ENCODE measurements at places on chromosomes 1 and 21. TPM values are rescaled to one million over a fixed set of nuclear protein-coding genes. Genes with fewer than 3 reads are reported as not detected.

FTCD gene
- total RNA-seq: 2.1 TPM

HES3 gene
- total RNA-seq: not detected

BTG3 gene
- 15.6 TPM for total RNA-seq

FCRLB gene
- 1.1 TPM for total RNA-seq

SLC26A9 gene
- not detected for total RNA-seq

POGZ gene
- 101 TPM for total RNA-seq

DNA sequence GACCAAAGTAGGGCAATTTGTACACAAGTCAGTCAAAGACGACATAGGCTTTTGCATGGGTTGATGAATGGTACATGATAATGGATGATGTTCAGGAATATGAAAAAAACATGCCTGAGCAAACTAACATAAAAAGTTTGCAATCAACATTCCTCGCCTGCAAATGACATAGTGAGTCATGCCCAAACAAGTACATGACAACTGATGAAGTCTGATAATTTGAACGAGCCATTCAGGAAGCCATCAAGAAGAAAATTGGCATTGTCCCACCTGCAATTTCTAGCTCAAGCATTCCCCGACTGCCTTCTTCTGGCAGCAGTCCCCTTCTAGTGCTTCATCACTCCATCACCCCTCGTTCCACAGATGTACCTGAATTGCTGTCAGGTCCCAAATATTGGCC is 118.4 kb upstream of the NR5A2 start:
- peaks cover 5% of the 10 kb centered on the region for H3K36me3 ChIP-seq
- H3K27ac ChIP-seq: no peak overlapping the region
- no peak overlapping the region for H3K4me3 ChIP-seq
- no peaks in the 10 kb centered on the region for H3K4me1 ChIP-seq
- H3K27me3 ChIP-seq: peaks cover 3% of the 10 kb centered on the region
- DNase-seq: no peak

DNA sequence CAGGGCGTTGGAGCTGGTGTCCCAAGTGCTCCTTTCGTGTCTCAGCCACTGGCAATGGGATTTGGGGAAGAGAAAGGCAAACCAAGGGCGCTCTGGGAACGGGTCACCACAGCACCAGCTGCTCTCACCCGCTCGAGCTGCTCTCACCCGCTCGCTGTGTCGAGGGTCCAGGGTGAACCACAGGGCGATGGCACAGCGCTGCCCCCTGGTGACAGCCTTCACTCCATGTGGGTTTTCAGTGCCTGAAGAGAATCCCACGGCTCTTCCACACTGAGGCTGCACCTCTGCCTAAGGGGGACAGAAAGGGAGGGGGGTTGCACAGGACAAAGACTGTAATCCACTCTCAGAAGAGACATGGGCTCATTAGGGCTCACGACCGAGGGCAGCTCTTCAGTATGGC is 7.1 kb upstream of the CLDN19 start:
- peaks cover 2% of the 10 kb centered on the region for H3K4me1 ChIP-seq
- H3K27ac ChIP-seq: no peak overlapping the region
- no peak overlapping the region for H3K4me3 ChIP-seq

GRCh38 chr1:22702296-22703085 is 8.1 kb upstream of the EPHB2 start:
- DNase-seq: no peak
- no peaks in the 10 kb centered on the region for H3K4me1 ChIP-seq
- H3K27me3 ChIP-seq: peaks cover 5% of the 10 kb centered on the region
- no peak overlapping the region for H3K27ac ChIP-seq
- H3K4me3 ChIP-seq: no peak overlapping the region

- no peak overlapping the region for H3K4me3 ChIP-seq
- H3K27me3 ChIP-seq: no peaks in the 10 kb centered on the region
- no peaks in the 10 kb centered on the region for H3K4me1 ChIP-seq
Observed at GRCh38 chr1:190399233-190399632, 78.4 kb downstream of the BRINP3 start.

DNA sequence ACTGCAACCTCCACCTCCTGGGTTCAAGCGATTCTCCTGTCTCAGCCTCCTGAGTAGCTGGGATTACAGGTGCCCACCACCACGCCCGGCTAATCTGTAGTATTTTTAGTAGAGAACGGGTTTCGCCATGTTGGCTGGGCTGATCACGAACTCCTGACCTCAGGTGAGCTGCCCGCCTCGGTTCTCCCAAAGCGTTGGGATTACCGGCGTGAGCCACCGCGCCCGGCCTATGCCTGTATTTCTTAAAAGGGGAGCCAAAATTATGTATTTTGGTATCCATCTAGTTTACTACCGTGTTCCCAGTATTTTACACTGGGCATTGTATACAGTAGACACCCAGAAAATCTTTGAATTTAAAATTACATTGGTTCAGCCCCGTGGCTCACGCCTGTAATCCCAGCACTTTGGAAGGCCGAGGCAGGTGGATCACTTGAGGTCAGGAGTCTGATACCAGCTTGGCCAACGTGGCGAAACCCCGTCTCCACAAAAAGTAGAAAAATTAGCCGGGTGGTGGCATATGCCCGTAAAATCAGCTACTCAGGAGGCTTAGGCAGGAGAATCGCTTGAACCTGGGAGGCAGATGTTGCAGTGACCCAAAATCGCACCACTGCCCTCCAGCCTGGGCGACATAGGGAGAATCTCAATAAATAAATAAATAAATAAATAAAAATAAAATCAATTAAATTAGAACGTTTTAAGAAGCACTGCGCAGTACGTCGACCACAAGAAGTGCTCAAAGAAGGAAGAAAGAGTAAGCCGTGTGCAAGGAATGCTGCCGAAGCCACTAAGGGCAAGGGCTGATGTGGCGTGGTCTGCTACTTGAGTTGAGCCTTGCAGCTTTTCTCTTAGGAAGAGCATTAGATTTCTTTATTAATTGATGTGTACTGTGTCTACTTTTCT is 1.5 kb upstream of the THRAP3 start:
- H3K4me1 ChIP-seq: peaks cover 20% of the 10 kb centered on the region
- no peak for DNase-seq
- H3K4me3 ChIP-seq: peak overlapping the region; percentile 96
- H3K27ac ChIP-seq: peak overlapping the region; percentile 100

DNA sequence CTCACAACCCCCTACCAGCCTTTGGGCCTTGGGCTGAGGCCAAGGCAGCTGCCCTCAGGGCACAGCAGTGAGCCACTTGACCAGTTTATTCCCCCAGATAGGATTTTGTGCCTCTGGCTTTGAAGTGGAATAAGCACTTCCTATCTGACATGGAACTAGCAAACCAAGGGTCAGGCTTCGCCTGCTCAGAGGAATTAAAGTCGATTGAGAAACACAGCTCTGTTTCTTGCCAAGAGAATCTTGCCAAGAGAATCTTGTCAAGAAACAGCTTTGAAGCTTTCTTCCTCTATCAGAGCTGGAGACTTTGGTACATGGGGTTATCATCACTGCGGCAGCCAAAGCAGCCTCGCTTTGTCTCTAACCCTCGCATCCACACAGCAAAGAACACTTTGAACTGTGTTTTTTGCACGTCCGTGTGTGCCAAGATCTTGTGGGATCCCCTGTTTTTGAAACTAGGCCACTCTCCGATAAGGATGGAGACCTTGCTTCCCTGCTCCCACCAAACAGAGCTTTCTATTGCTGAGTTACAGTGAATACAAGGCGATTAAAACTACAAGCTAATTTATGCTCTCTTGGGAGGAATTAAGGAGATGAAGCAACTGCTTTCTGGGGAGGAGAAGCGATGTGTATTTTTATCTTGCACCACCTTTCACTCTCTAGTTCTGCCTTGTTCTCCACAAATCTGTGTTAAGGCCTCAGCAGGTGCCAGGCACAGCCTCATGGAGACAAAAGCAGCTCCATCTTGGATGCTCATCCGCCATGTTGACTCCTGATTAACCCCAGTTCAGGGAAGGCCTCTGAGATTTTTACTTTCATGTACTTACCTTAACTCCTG is 67.3 kb downstream of the RHOU start:
- H3K27me3 ChIP-seq: no peaks in the 10 kb centered on the region
- no peak overlapping the region for H3K4me3 ChIP-seq
- no peak for DNase-seq
- H3K36me3 ChIP-seq: no peaks in the 10 kb centered on the region
- peaks cover 36% of the 10 kb centered on the region for H3K4me1 ChIP-seq

DNA sequence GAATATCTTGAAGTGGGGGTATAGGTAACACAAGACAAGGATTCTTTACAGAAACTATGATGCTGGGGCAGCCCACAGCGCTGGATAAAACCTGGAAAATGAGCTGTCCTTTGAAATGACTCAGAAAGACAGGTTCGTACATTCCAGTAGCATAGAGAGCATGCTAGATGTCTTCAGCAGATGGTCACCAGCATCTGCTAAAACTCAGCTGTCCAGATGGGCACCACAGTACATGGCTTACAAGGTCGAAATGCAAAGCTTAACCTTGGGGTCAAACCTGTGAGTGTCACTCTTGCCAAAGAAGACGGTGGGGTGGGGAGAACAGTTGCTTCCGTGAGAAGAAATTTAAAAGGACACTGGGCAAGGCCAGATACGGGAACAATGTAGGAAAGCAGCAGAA is 41.3 kb upstream of the TRIM45 start:
- H3K36me3 ChIP-seq: no peaks in the 10 kb centered on the region
- no peak overlapping the region for H3K4me3 ChIP-seq
- no peak for DNase-seq
- H3K4me1 ChIP-seq: no peaks in the 10 kb centered on the region

GRCh38 chr1:8870616-8871538 is 7.6 kb downstream of the ENO1 start:
- DNase-seq: no peak
- H3K36me3 ChIP-seq: peaks cover 25% of the 10 kb centered on the region
- H3K4me1 ChIP-seq: peaks cover 62% of the 10 kb centered on the region
- no peaks in the 10 kb centered on the region for H3K27me3 ChIP-seq
- no peak overlapping the region for H3K27ac ChIP-seq

GRCh38 chr1:98044071-98044697 is 123.3 kb upstream of the DPYD start:
- peak overlapping the region; percentile 73 for H3K4me3 ChIP-seq
- peaks cover 55% of the 10 kb centered on the region for H3K27me3 ChIP-seq
- peaks cover 5% of the 10 kb centered on the region for H3K36me3 ChIP-seq
- peaks cover 31% of the 10 kb centered on the region for H3K4me1 ChIP-seq
- no peak overlapping the region for H3K27ac ChIP-seq

GRCh38 chr1:94349853-94350252 is 68.3 kb upstream of the ABCD3 start:
- no peak overlapping the region for H3K4me3 ChIP-seq
- H3K36me3 ChIP-seq: no peaks in the 10 kb centered on the region
- DNase-seq: no peak
- H3K4me1 ChIP-seq: no peaks in the 10 kb centered on the region

GRCh38 chr21:33976082-33977016 is 60.7 kb upstream of the ATP5PO start:
- no peaks in the 10 kb centered on the region for H3K36me3 ChIP-seq
- peak; percentile 37 for DNase-seq
- H3K27ac ChIP-seq: peak overlapping the region; percentile 92
- no peaks in the 10 kb centered on the region for H3K27me3 ChIP-seq

DNA sequence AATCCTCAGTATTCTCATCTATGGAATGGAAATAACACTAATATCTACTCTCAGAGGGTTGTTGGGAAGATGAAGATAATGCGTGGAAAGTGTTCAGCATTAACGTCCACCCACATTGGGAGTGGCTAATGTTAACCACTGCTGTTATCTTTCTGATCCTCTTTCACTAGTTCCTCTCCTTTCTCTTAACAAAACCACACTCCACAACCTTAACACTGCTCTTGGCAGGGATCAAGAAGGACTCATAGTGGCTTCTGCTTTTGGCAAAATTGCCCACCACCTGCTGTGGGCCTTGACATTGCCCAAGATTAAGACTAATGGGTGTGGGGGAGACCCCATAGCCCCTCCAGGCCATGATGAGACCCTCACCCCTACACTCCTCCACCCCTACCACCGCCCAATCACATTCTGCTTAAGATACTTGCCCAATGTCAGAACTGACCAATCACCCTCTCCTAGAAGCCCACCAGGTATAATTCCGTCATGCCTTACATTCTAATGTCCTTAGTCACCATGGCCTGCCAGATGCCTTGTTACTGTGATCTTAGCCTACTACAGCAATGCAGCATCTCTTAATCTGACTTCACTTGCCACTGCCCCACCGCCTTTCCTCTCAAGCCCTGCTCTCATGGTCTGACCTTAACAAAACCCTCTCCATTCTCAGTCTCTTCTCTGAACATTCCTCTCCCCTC is 27.1 kb downstream of the DHCR24 start:
- H3K36me3 ChIP-seq: no peaks in the 10 kb centered on the region
- H3K4me1 ChIP-seq: no peaks in the 10 kb centered on the region
- no peaks in the 10 kb centered on the region for H3K27me3 ChIP-seq
- DNase-seq: no peak
- H3K4me3 ChIP-seq: no peak overlapping the region
- H3K27ac ChIP-seq: no peak overlapping the region

- no peak overlapping the region for H3K27ac ChIP-seq
- no peak overlapping the region for H3K4me3 ChIP-seq
- DNase-seq: no peak
- no peaks in the 10 kb centered on the region for H3K27me3 ChIP-seq
Observed at GRCh38 chr1:179177182-179177581, 52.3 kb downstream of the ABL2 start.

DNA sequence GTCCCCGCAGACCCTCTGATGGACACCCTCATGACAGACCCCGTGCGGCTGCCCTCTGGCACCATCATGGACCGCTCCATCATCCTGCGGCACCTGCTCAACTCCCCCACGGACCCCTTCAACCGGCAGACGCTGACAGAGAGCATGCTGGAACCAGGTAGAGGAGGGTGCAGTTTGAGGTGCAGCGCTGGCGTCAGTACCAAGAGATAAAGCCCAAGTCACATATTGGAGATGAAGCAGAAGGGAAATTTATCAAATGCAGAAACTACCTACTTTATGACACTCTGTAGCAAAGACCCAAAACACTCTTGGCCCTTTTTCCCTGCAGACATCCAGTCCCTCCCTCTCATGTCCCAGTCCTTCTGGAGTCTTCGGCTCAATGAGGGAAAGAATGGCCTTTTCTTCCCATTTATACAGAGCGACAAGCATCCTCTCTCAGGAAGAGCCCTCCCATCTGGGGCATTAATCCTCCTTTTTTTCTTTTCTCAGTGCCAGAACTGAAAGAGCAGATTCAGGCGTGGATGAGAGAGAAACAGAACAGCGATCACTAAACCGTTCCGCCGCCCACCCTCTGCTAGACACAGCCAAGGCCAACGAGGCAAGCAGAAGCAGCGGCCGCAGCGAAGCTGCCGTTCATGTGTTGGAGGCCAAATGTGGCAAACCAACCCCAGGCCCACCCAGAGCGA is 30.8 kb upstream of the KIF1B start:
- peaks cover 27% of the 10 kb centered on the region for H3K36me3 ChIP-seq
- no peaks in the 10 kb centered on the region for H3K27me3 ChIP-seq
- no peaks in the 10 kb centered on the region for H3K4me1 ChIP-seq

DNA sequence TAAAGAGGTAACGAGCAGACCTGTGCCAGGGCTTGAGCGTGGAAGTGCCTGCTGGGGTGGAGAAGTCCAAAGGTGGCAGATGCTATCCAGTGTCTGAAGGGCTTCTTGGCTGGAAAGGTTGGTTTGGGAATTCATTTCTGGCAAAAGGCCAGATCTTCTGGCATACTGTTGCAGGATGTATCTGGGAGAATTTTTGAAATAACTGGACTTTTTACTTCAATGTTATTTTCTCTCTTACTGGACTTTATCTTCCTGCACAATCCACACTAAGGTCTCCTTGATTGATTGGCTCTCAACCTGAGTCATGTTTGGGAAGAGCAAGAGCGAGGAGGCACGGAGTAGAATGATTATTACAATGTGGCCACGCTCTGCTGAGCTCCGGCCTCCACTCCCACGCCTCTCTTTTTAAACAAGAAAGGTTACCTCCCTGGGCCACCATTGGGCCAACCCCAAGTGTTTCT is 278.4 kb downstream of the TM2D1 start:
- H3K4me3 ChIP-seq: no peak overlapping the region
- no peak for DNase-seq
- H3K27me3 ChIP-seq: no peaks in the 10 kb centered on the region
- peaks cover 3% of the 10 kb centered on the region for H3K4me1 ChIP-seq
- no peaks in the 10 kb centered on the region for H3K36me3 ChIP-seq
